T-helper 2 cell (primary cell): ENCODE measurements at places on chromosomes 7 and 10.

DNA sequence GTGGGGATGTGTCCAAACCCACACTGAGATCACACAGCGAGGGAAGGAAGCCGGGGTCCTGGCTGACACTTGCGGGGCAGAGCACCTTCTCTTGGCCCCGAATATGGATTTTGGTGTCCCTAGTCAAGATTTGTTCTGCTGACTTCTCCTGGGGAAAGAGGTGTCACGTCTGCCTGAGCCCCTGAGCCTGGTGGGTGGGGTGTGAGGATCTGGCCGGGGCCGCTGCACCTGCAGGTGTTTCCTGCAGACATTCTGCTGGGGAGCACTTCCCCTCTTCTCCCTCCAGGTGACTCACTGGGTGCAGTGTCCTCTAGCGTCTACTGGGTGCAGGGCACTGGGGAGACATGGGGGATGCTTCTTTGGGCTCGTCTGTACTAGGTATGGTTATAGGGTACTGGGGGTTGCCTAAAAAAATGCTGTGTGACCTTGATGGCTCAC is 99.2 kb downstream of the GRK5 start:
- peak; percentile 72 for DNase-seq

GRCh38 chr10:60871215-60871614 is 72.8 kb downstream of the RHOBTB1 start:
- DNase-seq: no peak

DNA sequence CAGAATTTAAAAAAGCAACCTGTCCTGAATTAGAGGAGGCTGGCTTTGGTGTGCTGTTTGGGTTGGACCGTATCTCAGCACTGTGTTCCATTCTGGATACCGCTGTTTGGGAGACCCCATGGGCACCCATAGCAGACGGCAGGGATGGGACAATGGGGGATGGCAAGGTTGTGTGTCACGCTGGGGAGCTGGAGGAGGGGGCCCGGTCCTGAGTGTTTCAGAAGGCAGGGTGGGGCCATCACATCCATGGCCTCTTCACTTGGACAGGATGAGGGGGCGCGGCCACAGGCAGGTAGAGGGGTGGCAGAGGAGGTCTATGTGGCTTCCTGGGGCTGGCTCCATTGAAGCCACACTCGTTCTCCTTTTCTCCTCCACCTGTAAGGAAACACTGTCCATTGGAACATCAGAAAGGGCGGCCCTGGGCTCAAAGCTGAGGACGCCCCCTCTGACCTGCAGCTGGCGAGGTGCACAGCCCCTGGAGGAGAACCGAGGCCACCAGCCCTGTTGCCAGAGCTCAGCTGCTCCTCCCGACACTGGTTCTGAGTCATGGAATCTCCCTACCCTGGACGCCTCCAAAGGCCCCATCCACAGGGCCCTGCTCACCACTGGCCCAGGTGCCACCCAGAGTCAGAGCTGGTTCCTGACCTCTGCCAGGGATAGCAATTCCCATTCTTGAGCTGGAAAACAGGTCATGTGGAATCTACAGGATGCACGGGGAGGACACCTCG is 587.3 kb downstream of the DNAJB6 start:
- DNase-seq: no peak

DNA sequence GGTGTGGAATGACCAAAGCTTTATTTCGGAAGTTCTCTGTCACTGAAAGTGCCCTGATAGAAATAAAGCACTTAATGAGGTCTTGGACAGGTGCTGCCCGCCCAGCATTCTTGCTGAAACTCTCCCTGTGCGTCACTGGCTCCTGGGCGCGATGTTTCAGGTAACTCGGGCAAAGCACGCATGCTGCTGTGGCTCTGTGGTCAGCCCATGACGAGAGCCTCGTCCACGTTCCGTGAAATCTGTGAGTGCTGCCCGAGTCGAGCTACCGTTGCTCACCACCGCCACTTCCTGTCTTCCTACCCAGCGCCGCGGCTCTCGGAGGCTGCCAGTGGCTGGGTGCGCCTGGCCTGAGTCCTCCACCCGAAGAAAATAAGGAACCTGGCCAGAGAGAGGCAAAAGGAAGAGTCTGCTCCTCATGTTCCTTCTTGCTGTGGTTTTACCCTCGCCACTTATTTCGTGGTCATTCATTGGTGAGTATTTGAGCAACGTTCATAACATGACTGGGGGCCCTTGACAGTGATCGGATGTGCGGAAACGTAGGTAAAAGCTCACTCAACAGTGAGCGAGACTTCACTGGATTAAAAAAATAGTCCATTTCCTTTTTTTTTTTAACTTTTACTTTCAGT is 95.5 kb downstream of the MAP3K8 start:
- DNase-seq: peak; percentile 90
